ENCODE measurements at places on chromosomes 11 and 22.
A peak's percentile ranks its signal among the peaks of the same experiment; 100 is the strongest.

- DNase-seq: no peak
Measured at GRCh38 chr11:118497831-118498230, 29.4 kb upstream of the TTC36 start.

- peak; percentile 63 for DNase-seq
Measured at GRCh38 chr11:36151933-36152580, 137.2 kb downstream of the COMMD9 start.

GRCh38 chr11:118652681-118653181 is 26.7 kb downstream of the TREH start:
- no peak for DNase-seq

DNA sequence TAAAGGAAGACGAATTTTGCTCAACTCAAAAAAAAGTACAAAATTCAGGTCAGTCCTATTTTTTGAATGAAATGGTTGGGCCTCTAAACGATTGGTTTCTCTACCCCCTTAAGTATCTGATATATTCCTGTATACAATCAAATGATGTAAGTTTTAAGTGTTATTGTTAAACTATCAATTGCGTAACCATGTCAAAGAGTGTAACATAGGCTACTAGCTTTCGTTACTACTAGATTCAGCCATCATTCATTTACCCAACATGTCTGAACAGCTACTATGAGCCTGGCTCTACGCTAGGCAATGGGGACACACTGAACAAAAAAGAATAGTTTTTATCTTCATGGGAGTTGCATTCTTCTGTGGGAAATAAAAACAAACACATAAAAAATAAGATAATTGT is 3.3 kb downstream of the RAB6A start:
- no peak for DNase-seq

GRCh38 chr22:20651286-20651685 is 122.6 kb upstream of the SERPIND1 start:
- DNase-seq: no peak

- no peak for DNase-seq
Measured at GRCh38 chr11:8204596-8204995, 35.8 kb upstream of the RIC3 start.

DNA sequence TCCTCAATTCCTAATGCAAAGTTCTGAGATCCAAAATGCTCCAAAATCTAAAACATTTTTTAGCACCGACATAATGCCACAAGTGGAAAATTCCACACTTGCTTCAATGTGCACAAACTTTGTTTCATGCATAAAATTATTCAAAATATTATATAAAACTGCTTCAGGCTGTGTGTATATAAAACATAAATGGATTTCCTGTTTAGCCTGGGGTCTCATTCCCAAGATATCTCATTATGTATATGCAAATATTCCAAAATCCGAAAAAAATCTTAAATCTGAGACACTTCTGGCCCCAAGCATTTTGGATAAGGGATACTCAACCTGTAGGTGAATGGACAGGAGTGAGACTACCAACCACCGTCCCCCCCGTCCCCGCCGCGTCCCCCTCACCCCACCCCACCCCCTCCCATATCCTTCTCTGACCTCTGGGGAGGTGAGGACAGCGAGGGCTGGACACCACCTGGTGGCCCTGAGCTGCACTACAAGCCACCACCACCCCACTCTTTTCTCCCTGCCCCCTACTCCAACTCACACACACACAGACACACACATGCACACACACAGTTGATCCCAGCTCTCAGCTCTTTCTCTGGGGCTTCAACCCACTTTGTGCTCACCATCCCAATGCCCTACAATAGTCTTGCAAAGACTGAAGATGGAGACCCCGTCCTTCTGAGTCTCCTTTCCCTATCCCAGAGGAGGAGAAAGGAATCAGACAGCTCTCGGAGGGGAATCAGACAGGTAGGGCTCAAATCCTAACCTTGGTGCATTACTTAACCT is 101.0 kb downstream of the PDE2A start:
- DNase-seq: no peak
